ENCODE measurements at places on chromosomes 5 and 9.

DNA sequence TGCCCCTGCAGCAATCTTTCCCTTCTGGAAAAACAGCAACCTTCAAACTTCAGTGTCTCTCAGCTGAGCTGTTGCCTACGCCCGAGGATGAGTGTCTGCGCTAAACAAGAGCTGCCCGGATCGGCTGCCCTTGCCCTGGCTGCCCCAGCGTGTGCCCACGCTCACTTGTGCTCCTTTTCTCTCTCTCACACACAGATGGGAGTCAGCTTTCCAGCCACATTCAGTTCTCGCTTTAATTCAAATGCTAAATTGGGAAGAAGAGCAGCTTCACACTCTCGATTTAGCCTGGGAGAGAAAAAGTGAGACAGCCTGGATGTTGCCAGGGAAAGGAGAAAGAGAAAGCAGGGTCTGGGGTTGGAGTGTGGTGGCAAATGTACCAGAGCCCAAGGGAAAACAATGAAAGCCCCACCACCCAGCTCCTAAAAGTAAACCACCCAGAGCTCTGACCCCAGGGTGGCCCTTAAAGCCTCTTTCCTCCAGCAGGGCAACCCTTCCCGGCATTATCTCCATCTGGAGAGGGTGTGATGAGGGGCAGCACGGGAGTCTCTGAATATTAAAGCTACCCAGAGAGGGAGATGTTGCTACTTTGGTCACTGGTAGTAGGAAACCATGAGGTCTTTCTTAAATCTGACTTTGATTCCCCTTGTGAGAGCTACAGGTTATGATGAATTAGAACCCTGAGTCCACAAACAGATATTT, 9.9 kb upstream of the EGR1 start:
- no peak for DNase-seq

- DNase-seq: no peak
Observed at GRCh38 chr5:106094204-106094607, 1576.5 kb downstream of the EFNA5 start.

GRCh38 chr5:63822614-63823013, 139.6 kb downstream of the HTR1A start:
- DNase-seq: no peak

DNA sequence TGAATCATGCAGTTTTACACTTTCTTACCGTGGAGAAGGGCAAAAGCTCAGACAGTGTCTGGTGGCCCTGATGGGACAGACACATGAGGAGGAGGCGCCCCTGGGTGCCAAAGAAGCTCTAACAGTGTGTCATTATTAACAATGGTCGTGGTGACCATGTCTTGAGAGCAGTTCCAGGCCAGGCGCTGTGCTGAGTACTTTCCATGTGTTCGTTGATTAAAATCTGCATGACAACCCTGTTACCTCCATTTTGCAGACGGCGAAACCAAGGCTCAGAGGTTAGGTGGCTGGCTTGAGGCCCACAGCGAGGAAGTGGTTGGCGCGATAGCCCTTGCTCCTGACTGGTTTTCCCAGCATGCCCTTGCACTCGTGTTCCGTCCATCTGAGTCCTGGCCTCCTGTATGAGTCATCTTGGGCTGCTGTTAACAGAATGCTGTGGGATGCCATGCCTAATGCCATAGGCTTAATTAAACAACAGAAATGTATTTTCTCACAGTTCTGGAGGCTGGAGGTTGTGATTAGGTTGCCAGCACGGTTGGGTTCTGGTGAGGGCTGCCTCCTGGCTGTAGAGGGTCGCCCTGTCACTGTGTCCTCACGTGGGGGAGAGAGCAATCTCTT, 92.0 kb downstream of the AMBP start:
- no peak for DNase-seq

- DNase-seq: no peak
Observed at GRCh38 chr5:3601911-3602782, 6.5 kb downstream of the IRX1 start.

DNA sequence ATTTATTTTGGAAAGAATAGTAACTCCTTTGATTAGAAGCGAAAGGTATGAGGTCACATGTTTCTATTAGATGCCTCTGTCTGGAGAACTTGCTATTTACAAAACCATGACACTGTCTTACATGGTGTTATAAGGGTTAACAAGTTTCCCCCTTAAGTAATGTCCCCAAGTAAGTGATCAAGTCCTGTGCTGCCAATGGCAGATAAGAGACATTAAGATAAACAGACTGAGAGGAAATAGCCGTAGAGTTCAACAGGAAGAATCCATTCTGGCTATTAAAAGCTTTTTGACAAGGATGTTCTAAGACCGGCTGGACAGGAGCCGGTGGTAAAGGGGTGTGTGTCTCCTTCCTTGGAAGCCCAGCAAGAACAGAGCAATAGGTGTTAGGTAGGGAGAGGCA, 257.5 kb downstream of the GADD45G start:
- DNase-seq: no peak

DNA sequence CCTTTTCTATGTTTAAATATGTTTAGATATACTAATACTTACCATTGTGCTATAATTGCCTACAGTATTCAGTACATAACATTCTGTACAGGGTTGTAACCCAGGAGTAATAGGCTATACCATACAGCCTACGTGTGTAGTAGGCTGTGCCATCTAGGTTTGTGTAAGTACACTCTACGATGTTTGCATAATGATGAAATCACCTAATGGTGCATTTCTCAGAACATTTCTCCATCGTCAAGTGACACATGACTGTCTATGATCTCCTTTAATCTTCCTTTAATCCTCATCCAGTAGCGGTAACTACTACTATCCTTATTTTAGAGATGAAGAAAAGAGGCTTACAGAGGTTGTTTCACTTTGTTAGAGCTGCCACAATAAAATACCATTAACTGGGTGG, 369.2 kb downstream of the PLK2 start:
- no peak for DNase-seq
